ENCODE measurements at places on chromosomes 11 and 22.

- DNase-seq = no peak
Observed at GRCh38 chr11:62712276-62712812, 4.9 kb downstream of the GNG3 start.

DNA sequence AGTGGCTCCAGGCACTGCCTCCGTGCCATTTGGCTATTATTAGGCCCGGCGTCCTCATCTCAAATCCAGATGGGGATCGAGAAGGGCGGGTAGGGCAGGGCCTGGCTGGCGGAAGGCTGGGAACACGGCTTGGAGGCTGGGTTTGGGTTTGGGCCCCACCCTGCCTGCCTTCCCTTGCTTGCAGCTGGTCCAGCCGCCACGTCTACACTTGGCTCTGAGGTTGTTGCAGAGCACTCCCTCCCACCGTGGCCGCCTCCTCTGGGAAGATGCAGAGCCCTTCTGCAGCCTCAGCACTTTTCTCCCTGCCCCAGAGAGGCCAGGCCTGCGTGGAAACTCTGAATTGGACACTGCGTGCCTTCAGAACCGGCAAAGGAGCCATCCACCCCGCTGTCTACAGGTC lies 5.2 kb upstream of the SMTN start:
- no peak for DNase-seq

DNA sequence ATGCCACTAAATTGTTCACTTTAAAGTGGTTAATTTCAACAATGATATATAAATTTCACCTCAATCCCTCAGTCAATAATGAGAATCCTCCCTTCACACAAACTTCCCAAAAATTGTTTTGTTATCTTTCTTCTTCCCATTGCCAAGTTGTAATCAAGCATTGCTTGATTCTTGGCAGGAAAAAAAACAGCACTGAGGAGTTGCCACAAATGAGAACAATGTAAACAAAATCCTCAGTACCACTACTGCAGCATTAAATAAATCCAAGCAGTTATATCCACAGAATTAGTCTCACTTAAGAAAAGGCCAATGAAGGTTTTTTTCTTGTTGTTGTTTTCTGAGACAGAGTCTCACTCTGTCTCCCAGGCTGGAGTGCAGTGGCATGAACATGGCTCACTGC lies 38.2 kb downstream of the FAM168A start:
- no peak for DNase-seq

DNA sequence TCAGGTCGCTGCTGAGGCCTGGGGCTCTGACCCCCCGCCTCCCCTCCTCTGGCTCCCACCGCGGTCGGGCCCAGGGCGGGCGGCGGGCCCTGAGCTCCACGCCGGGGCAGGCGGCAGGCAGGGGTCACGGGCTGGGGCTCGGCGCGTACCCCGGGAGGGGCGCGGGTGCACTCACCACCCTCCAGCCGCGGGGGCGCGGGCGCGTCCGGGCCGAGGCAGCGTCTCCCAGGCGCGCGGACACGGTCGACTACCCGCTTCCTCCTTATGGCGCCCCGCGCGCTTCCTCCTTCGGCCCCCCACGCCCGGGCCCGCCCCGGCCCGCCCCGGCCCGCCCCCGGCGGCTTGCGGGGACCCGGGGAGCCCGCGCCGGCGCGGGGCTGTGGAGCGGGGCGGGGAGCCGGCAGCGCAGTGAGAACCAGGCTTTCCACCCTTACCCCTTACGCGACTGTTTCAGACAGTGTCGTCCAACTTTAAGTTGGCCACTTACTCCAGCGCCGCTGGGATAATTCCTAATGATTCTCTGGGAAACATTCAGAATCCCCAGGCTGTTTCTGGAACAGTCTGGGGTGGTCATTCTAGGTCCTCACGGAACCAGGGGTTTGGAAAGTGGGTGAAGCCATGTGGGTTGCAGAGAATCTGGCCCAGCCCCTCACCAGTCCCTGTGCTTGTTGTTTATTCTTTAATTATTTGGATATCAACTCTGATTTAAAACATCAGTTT lies at the start of gene BID:
TSS of gene BID (minus strand) at position 264 of the 720 bp plus-strand sequence. CDS start 24,353 bp downstream, outside the sequence.
- no peak for DNase-seq

DNA sequence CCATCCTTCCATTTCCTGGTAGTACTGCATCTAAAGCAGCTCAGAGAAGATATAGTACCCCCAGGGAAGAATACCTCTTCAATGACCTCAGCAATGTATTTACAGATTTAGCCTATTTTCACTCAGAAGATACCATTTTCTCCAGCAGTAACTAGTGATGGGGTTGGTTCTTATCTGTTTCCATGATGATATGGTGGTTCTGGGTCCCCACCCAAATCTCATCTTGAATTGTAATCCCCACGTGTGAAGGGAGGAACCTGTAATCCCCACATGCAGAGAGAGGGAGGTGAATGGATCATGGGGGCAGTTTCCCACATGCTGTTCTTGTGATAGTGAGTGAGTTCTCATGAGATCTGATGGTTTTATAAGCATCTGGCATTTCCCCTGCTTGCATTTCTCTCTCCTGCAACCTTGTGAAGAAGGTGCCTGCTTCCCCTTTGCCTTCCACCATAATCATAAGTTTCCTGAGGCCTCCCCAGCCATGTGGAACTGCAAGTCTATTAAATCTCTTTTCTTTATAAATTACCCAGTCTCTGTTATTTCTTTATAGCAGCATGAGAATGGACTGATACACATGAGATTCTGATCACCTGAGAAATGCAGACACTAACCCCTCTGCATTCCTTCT lies 139.2 kb downstream of the CCDC81 start:
- DNase-seq = no peak

DNA sequence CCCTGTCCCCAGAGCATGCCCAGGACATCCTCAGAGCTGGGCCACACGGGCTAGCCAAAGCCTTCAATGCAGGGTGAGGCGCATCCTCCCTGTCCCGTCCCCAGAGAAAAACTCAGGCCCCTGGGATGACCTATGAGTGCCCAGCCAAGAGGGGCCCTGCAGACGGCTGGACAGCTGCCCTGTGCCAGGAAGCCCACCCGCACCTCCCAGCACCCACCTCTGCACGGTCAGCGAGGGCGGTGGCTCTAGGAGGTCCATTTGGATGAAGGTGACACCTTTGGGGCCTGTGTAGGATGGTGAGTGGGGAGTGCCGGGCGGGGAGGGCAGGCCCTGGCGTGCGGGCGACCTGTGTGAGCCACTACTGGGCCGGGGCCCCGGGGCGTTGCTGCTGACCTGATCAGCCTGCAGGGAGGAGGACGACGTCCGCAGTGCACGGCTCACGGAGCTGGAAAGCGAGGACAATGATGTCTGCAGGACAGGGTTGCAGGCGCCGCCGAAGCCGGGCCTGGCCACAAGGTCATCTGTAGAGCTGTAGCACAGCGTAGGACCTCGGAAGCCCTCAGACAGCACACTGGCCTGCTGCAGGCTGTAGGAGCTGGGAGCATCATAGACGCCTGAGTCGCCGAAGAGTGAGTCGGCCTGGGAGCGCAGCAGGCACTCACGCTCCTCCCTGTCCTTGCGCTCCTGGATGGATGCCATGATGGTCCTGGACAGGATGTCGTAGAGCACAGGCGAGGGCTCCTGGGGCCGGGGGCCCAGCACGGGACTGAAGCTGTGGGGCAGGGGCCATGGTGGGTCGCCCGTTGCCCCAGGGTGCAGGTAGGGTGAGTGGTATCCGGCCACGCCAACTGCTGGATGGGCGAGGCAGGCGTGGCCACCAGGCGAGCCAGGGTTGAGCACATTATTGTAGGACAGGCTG lies 180.5 kb downstream of the IGLL1 start:
- no peak for DNase-seq

DNA sequence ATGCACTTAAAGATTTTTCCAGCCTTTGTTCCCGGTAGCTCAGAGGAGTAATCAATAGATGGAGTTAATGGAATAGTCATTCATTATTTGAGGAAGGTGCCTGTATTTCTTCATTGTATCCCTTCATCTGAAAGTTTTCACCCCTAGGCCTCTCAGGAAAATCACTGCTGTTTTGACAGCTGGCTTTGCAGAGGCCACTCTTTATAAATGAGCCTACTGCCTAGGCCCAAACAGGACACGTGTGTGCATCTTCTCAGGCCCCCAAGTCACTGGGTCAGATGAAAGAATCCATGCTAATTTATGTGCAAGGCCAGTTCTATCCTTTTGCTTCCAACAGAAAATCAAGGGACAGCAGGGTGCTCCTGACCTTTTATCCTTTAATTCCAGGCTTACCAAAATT lies 76.8 kb downstream of the MPPED2 start:
- no peak for DNase-seq

Measured in activated gamma-delta T cell treated with anti-CD3 and anti-CD28 coated beads, Interleukin-2, amount 50 U/mL, for 16 hours (primary cell).